ENCODE measurements at places on chromosomes 1 and 21.
A peak's percentile ranks its signal among the peaks of the same experiment; 100 is the strongest.

DNA sequence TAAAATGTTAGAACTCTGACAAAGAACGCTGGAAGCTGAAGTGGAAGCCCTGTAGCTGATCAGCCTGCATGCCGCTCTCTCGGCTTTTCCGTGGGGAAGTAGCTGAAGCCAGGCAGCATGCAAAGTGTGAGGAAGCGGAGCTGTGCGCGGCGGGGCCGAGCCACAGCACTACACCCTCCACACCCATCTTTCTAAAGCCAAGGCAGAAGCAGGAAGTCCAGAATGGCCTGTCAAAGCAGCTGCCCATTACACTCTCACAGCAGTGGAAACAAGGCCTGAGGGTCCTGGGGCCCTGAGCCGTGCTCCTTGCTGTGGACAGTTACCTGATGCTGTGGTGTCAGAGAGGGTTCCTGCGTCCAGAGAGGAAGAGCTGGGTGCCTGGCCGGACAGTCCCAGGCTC lies 69.6 kb downstream of the UBR4 start:
- DNase-seq: no peak

DNA sequence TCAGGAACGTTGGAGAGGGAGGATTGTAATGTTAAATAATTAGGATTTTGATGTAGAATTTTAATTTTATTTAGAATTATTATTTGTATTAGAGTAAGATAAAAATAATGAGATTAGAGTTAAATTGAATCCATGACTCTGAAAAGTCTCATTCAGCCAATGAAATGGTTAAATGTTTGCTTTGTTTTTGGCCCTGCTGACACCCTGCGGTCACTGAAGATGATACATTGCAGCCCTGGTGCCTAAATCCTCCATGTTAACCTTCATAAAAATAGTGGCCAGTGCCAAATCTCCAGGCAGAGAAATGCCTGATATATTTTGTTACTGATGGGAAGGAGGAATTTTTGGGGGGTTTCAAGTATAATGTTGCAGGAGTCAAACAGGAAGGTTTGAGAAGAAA lies 27.3 kb upstream of the RLF start:
- no peak for DNase-seq

GRCh38 chr1:44423591-44424537 lies 18.8 kb downstream of the RNF220 start:
- DNase-seq: peak; percentile 48

DNA sequence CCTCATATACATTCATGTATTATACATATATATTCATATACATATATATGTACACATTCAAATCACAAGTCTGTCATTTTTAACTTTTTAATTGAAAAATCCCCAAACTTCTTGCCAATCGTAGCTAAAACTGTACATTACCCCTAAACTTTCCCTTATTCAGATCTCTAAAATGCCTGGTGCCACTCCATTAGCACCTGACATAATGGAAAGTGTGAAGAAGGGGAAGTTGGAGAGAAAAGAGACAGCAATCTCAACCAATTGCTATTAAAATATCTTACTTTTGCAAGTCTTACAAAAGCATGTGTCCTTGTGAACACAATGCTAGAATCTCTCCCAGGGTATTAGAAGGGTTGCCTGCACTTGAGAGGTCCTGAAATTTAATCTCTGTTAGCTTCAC lies 22.7 kb upstream of the PRKACB start:
- DNase-seq: no peak

- DNase-seq: peak; percentile 85
These were observed 69.2 kb upstream of the SGIP1 start for GRCh38 chr1:66464802-66465201.

DNA sequence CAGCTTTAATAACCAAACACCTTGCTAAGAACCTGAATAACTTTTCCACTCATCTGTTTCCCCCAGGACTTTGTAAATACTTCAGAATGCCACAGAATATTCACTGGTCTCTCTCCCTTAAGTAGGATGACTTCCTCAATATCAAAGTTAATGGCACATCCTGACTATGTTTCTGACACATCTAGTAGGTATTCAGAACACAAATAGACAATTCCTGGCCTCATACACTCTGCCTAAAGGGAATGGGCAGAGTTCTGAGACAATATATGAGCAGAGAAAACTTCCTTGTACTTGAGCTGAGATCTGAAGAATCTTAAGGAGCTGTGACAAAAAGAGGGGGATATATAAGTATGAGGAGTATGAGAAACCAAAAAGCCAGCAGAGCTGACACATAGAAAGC lies 34.8 kb downstream of the ANKRD13C start:
- DNase-seq: peak; percentile 52

- DNase-seq: peak; percentile 60
These were observed 27.4 kb downstream of the CHML start for GRCh38 chr1:241612533-241613477.

- DNase-seq: peak; percentile 90
These were observed 36.5 kb upstream of the TRAPPC10 start for GRCh38 chr21:43975469-43976098.

DNA sequence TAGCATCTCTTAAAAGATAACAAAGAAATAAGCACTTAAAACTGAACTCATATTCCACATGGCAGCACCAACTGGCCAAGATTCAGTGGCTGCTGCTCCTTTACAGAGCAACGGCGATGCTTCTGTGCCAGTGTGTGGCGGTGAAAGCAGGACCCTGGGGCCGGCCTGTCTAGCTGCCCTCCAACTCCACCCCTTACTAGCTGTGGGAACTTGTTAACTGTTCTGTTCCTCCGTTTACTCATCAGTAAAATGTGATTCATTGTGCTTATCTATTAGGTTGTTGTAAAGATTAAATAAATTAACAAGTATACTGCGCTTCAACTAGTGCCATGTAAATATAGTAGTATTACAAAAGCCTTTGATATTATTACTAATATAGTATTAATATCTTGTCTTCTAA lies 133.2 kb downstream of the GDAP2 start:
- DNase-seq: no peak

GRCh38 chr1:43545695-43546387 lies 15.2 kb downstream of the PTPRF start:
- no peak for DNase-seq

DNA sequence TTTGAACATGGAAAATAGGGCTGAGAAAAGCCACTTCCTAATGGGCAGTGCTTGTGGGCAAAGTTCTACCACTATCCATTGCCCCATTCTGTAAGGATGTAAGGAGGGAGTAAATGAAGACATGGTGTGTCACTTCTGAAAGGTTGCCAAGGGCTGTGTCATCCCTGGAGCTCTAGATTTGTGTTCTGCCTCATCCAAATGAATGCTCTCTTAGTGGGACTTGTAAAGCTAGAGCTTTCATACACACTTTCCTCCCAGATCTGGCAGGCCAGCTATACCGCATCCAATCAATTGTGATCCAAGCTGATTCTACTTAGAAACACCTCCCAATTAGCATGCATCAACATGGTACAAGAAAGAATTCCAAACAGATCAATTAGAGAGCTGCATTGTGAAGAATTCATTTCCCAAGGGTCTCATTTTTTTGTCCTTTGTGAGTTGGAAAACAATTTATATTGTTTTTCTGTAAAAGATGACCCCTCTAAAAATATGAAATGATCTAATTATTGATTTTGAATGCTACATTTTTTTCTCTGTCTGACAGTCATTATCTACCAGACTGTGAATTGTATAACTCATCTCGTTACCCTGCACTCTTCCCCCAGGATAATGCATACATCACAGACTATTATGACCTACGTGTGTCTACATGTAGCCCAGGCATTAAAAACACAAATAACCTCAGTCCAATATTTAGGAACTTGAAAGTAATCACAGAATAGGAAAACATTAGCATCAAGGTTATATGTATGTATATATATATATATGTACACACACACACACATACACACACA lies 117.1 kb upstream of the DUSP10 start:
- peak; percentile 74 for DNase-seq

GRCh38 chr1:69570356-69570755 lies 2.6 kb downstream of the LRRC7 start:
- DNase-seq: no peak

GRCh38 chr1:161885003-161885402 lies 118.9 kb downstream of the ATF6 start:
- DNase-seq: peak; percentile 27

DNA sequence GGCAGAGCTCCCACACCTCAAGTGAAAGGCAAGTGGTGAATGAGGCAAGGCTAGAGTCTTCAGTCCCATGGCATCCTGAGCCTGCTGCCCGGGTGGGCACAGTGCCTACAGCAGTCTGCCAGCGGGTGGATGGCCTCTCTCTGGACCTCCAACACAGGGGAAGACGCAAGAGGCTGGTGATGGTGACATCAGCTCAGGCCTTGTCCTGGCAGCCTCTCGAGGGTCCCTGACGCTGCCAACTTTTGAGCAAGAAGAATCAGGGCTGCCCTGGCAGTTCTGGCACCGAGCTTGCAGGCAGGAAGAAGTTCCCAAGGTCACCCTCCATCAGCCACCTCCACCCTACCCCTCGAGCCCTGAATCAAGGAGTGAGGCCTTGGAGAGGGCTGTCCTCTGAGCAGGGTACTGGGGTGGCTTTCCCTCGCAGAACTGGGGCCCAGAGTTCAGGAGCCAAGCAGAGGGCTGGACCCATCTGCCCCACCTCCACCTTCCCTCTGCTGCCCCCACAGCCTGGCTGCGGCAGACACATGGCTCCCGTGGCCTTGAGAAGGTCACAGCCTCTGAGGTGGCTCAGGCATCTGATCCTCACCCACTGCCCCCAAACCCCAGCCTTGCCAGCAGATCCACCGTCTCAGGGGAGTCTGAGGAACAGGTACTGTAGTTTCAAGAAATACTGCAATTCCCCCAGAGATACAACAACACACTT lies 5.8 kb downstream of the RAP1GAP start:
- no peak for DNase-seq

DNA sequence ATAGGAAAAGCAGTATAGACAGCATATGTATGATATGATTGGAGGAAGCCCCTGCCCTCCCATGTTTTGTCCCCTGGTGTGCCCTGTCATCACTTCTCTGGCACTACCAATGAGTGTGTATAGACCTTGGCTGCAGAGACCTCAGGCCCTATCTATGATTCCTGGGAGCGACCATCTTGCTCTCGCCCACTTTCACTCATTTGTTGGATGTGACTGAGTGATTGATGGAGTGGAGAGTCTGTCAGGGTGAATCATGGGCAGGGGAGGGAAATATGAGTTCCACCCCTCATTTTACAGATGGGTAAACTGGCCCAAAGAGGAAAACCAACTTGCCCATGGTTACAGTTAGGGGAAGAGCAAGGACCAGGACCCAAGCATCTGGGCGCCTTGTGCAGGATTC lies 14.9 kb downstream of the SLC30A1 start:
- no peak for DNase-seq

GRCh38 chr1:157218671-157219070 lies 80.5 kb upstream of the ETV3 start:
- DNase-seq: no peak

GRCh38 chr1:54975356-54976108 lies 4.9 kb upstream of the TMEM61 start:
- no peak for DNase-seq

DNA sequence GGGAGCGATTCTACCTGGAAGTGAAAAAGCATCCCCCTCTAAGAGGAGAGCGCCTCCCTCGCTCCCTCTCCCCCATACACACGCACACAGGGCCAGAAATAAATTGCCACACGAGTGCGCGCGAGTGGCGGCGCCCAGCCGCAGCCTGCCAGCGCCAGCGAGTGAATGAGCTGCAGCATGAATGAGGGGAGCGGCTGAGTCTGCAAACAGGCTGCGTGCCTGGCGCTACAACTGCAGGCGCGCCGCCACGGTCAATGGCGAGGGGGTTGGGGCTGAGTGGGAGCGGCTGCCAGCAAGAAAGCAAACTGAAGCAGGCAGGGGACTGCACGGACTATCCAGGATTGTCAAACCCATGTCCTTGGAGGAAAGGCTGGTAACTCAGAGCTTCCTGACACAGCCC lies 2.2 kb downstream of the CAMK1G start:
- peak; percentile 76 for DNase-seq

DNA sequence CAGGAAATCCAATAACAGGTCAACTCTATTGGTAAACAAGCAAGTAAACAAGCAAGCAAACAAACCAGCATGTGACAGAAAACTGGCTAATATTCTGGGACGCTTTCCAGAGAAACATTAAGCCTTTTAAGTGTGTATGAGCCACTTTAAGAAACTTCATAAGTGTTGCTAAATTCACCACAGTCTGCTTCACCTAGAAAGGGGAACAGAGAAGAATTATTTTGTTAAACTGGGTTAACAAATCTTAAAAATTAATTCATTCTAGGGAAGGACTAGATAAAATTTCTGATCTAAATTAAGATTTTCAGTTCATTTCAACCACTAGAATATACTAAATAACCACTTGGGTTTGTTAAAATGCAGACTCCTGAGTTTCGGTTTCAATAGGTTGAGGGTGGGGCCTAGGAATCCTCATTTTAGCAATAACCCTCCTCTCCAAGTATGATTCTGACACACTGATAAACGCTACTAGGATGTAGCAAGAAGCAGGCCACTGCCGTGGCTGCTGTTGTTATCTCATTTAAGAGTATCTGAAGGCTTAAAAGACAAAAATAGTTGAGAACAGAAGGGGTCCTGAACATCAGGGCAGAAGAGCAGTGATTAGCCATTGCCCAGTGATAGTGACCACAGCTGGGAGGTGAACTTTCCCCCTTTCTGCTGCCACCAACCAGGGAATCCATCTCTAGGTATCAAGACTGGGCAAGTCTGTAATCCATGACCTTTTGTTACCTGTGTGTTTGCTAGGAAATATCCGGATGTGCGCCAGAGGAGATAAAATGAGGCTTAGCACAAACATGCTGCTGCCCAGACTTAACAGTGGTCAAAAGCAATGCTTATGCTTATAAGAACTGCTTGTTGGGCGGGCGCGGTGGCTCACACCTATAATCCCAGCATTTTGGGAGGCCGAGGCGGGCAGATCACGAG lies 11.2 kb downstream of the CREG1 start:
- no peak for DNase-seq

- DNase-seq: no peak
These were observed 49.6 kb downstream of the LRRC71 start for GRCh38 chr1:156970017-156970416.

DNA sequence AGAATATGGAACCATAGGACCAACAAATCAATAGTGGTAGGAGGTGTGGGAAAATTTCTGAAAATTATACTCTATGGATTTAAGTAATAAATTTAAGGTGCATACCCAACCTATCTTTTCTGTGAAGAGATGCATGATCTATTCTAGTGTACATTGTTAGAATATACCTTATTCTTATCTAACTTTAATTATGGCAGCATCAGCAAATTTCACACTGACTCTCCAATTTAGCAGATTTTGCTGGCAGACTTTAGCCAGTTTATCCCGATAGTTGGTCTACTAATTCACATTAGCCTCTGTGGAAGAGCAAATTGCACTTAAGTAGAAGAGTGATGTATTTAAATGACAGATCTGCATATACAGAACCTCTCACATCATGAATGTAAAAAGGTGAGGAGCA lies 400.0 kb downstream of the PLA2G4A start:
- no peak for DNase-seq
